ENCODE measurements at places on chromosomes 4 and X.
A peak's percentile ranks its signal among the peaks of the same experiment; 100 is the strongest.

DNA sequence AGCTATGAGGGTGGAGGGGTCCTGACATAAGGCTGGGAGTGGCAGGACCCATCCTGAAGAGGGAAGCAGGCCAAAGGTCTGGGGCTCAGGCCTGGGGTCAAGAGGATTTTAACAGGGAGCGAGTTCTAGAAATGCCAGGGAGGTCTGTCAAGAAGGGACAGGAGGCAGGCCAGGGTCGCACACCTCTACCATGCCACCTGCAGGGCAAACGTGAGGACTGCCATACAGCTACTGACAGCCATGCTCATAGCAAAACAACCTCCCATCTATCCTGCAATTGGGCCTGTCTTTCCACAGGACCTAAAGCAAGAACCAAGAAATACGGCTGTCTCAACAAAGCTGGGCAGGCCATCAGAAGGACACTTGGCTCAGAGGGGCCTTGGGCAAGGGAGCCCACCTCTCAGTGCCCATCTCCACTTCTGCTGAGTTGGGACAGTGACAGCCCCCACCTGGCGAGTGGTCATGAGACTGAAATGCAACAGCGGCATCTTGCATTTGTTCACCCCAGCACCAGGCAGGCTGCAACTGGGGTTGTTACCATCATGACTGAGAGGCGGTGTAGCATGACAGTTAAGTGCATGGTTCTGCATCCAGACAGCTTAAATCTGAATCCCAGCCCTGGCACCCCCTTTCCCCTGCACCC lies 92.7 kb downstream of the WFS1 start:
- no peak overlapping the region for H3K4me3 ChIP-seq
- peak; percentile 33 for DNase-seq
- H3K4me1 ChIP-seq: no peaks in the 10 kb centered on the region
- H3K27me3 ChIP-seq: no peaks in the 10 kb centered on the region

- H3K27ac ChIP-seq: no peak within 1 kb of the TSS
- peak; percentile 37 for DNase-seq
- H3K36me3 ChIP-seq: no peaks in the 10 kb centered on the region
- no peaks in the 10 kb centered on the region for H3K4me1 ChIP-seq
Measured at GRCh38 chrX:136147315-136147901, at the start of gene FHL1. Gene FHL1, plus strand, starts transcription at chrX:136147533.

GRCh38 chr4:169098054-169098497 lies 88.0 kb upstream of the CBR4 start:
- H3K4me1 ChIP-seq: peaks cover 3% of the 10 kb centered on the region
- DNase-seq: no peak
- H3K27ac ChIP-seq: no peak overlapping the region

DNA sequence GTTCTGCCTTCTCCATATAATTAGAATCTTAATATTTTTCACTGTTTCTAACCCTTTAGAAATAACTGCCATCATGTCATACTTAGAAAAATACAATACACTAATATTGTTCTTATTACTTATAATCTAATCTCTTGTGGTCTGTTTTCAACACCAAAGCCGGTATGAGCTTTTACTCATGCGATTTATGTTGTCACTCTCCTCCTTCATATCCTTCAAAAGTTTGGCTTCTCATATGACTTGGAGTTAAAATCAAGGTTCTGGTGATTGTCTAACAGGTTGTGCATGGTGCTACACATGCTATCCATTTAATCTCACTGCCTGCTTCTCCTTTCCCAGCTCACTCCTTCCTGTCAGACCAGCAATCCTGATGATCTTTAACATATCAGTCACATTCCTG lies 1392.9 kb downstream of the ARAP2 start:
- no peaks in the 10 kb centered on the region for H3K4me1 ChIP-seq
- H3K36me3 ChIP-seq: no peaks in the 10 kb centered on the region
- no peak for DNase-seq
- no peak overlapping the region for H3K27ac ChIP-seq
- no peak overlapping the region for H3K4me3 ChIP-seq

- peak; percentile 83 for DNase-seq
- H3K27me3 ChIP-seq: no peaks in the 10 kb centered on the region
- H3K4me3 ChIP-seq: no peak overlapping the region
- no peak overlapping the region for H3K27ac ChIP-seq
Measured at GRCh38 chr4:602559-602942, 22.8 kb upstream of the PDE6B start.

- H3K36me3 ChIP-seq: no peaks in the 10 kb centered on the region
- H3K27me3 ChIP-seq: no peaks in the 10 kb centered on the region
- H3K4me3 ChIP-seq: no peak overlapping the region
- H3K4me1 ChIP-seq: no peaks in the 10 kb centered on the region
- no peak for DNase-seq
Measured at GRCh38 chr4:143364063-143364462, 27.4 kb downstream of the GAB1 start.

DNA sequence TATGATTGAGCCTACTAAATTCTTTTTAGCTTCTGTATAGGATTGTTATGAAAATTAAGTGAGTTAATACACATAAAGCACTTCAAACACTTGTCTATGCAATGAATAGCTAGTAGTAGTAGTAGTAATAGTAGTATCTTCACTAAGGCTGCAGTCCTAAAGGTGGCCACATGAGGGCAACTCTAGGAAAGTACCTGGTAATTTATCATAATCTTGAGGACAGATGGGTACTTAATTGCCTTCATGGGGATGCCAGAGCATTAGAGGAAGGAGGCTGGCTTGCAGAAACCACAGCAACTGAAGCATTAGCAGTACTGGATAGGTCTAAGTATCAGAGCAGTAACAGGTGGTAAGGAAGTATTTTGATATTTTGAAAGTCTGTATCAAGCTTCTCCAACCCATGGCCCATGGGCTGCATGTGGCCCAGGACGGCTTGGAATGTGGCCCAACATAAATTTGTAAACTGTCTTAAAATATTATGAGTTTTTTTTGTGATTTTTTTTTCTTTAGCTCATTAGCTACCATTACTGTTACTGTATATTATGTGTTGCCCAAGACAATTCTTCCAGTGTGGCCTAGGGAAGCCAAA lies 17.3 kb downstream of the NIPAL1 start:
- H3K27me3 ChIP-seq: no peaks in the 10 kb centered on the region
- no peaks in the 10 kb centered on the region for H3K36me3 ChIP-seq
- no peak overlapping the region for H3K4me3 ChIP-seq

GRCh38 chr4:181272422-181272821 lies 970.8 kb upstream of the TENM3 start:
- no peak overlapping the region for H3K4me3 ChIP-seq
- H3K27me3 ChIP-seq: no peaks in the 10 kb centered on the region
- H3K27ac ChIP-seq: no peak overlapping the region
- H3K36me3 ChIP-seq: no peaks in the 10 kb centered on the region
- no peaks in the 10 kb centered on the region for H3K4me1 ChIP-seq

DNA sequence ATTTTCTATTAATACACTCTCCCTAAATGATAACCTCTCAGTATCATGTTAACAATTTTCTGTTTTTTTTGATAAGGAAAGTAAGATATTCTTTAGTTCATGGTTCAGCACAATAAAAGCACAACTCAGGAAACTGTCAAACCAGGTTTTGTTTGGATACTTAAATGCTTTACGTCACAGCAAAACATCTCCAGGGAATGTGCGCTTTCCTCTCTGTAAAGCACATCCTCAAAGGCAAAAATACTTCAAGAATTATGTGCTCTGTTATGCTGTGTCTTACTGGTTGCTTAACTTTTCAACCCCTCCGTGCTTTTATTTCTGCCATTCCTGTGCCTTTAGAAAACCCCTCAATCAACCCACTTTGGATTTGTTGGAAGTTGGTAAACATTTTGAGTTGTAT lies 27.8 kb downstream of the SNX25 start:
- no peaks in the 10 kb centered on the region for H3K4me1 ChIP-seq
- no peak for DNase-seq
- no peak overlapping the region for H3K27ac ChIP-seq

DNA sequence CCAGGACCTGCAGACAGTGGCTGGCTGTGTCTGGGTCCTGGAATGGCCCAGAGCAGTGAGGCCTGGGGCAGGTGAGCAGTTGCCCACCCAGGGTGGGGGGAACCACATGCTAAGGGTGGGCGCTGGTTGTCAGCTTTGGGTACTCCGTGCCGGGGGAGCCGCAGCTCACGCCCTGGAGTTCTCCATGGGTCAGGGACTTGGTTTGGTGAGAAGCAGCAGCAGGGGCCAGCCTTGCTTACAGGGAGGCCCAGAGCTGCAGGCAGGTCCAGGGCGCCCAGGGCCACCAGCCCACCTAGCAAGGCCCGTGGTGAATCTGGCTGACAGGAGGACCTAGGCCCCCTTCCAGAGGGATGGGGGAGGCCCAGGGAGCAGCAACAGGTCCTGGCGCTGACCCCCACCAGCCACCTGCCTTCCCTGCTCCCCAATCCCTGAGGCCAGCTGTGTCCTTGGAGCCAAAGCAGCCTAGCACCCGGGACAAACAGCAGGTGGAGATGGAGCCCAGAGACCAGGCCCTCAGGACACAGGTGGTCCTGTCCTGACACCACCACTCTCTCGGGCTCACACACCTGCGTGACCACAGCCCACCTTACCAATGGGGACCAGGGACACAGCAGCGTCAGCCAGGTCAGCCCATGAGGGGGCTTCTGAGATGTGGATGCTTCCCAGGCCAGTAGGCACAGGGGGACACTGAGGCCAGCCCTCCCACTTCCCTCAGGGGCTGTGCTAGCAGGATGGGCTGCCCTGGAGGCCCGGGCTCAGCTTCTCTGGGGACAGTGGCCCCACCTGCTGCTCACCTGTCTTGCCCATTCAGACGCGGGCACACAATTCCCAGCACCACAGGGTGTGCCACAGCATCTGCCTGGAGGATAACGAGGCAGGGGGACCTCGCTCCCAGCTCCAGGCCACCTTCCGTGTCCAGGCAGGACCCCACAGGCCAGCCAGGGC lies 3.5 kb downstream of the MXD4 start:
- H3K27ac ChIP-seq: no peak overlapping the region
- H3K4me1 ChIP-seq: no peaks in the 10 kb centered on the region
- H3K27me3 ChIP-seq: no peaks in the 10 kb centered on the region

DNA sequence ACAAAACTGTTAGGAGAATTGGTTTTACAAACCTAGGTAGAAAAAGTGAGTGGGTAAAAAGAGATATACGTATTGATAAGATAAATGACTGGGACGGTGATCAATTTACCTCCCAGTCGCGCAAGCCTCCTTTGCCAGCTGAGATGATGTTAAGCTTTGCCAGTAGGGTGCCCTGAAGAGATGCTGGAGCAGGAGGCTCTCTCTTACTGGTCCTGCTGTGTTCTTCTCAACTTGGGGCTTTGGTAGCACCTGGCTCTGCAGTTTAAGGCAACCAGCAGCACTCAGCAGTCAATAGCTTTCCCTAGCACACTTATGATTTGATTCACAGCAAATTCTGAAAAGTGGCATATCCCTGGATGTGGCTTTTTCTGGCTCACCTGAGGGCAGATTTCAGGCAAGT lies 1461.7 kb downstream of the ADGRL3 start:
- DNase-seq: no peak
- no peak overlapping the region for H3K27ac ChIP-seq

- no peak for DNase-seq
- H3K27ac ChIP-seq: no peak overlapping the region
- H3K4me1 ChIP-seq: no peaks in the 10 kb centered on the region
- H3K36me3 ChIP-seq: peaks cover 1% of the 10 kb centered on the region
- no peak overlapping the region for H3K4me3 ChIP-seq
Measured at GRCh38 chr4:3241898-3242524, 6.9 kb upstream of the MSANTD1 start.

DNA sequence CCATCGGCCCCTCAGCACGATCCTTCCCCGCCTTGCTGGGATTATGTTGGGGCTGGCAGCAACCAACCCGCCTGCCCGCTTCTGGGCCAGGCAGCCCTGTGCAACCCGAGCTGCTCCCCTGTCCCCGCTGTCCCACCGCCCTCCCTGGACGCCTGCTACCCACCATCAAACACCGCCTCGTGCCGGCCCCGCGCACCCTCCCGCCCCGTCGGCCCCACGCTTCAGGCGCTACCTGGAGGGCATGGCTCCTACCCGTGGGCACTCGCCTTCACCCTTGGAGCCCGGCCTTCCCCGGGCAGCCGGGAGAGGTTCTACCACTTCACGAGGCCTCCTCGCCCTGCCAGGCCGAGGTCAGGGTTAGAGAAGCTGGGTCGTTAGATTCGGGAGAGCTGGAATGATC lies 37.0 kb downstream of the TKTL1 start:
- no peaks in the 10 kb centered on the region for H3K27me3 ChIP-seq
- no peak overlapping the region for H3K4me3 ChIP-seq
- DNase-seq: no peak
- no peaks in the 10 kb centered on the region for H3K4me1 ChIP-seq
- H3K36me3 ChIP-seq: no peaks in the 10 kb centered on the region

GRCh38 chr4:145083891-145084605 lies 13.9 kb downstream of the ANAPC10 start:
- DNase-seq: peak; percentile 83
- H3K4me3 ChIP-seq: no peak overlapping the region
- H3K4me1 ChIP-seq: no peaks in the 10 kb centered on the region
- H3K27ac ChIP-seq: no peak overlapping the region

GRCh38 chrX:45134315-45134731 lies 66.4 kb downstream of the DIPK2B start:
- H3K27ac ChIP-seq: no peak overlapping the region
- no peaks in the 10 kb centered on the region for H3K4me1 ChIP-seq
- H3K4me3 ChIP-seq: no peak overlapping the region
- H3K27me3 ChIP-seq: no peaks in the 10 kb centered on the region
- H3K36me3 ChIP-seq: no peaks in the 10 kb centered on the region
- DNase-seq: no peak

- no peaks in the 10 kb centered on the region for H3K36me3 ChIP-seq
- H3K27ac ChIP-seq: no peak overlapping the region
- no peak overlapping the region for H3K4me3 ChIP-seq
- H3K4me1 ChIP-seq: no peaks in the 10 kb centered on the region
Measured at GRCh38 chrX:46791927-46792809, 33.2 kb upstream of the SLC9A7 start.

GRCh38 chr4:88757776-88758175 lies 60.1 kb upstream of the NAP1L5 start:
- H3K36me3 ChIP-seq: no peaks in the 10 kb centered on the region
- DNase-seq: no peak
- H3K4me3 ChIP-seq: no peak overlapping the region

GRCh38 chr4:101141855-101142254 lies 205.5 kb downstream of the PPP3CA start:
- H3K4me3 ChIP-seq: no peak overlapping the region
- DNase-seq: no peak
- H3K4me1 ChIP-seq: peaks cover 3% of the 10 kb centered on the region
- no peak overlapping the region for H3K27ac ChIP-seq

DNA sequence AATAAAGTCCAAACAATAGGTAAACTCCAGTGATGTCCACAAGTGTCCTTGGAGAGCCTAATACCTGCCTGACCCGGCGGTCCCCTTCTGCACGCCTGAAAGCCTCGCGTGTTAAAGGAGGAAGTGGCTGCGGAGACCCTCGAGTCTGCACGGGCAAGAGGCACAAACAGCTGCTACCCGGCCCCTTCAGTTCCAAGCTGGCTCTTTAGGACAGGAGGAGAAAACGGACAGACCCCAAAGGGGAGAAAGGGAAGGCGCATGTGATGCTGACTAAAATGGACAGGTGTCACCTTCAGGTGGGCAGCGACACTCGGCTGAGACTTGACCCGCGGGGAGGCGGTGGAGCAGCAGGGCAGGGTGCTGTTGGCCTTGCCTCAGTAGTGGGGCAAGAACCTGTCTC lies 102.7 kb upstream of the TENM3 start:
- peaks cover 5% of the 10 kb centered on the region for H3K4me1 ChIP-seq
- no peaks in the 10 kb centered on the region for H3K36me3 ChIP-seq
- H3K27me3 ChIP-seq: no peaks in the 10 kb centered on the region
- DNase-seq: no peak
- no peak overlapping the region for H3K27ac ChIP-seq

Measured in mesendoderm (in vitro differentiated cells).